ENCODE measurements at places on chromosomes 2 and 18.

GRCh38 chr2:175187378-175187777 lies 5.9 kb upstream of the ATP5MC3 start:
- no peak for DNase-seq

DNA sequence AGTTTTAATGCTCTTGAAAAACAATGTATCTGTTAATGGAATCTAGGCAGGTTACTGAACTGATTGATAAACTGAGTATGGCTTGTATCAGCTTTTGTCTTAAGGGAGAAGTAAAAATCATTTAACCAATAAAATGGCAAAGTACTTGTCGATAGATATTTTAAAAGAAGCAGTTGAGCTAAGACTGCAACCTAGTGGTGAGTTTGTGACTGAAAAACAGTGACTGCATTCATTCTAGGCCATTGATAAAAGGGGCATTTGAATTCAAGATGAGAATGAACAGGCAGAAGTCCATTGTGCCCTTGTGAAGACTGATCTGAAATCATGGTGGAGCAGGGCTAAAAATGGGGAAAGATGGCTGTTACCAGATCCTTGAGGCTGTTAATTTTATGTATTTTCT lies 59.4 kb upstream of the MSTN start:
- DNase-seq, result no peak

GRCh38 chr2:19529677-19530076 lies 171.3 kb upstream of the OSR1 start:
- no peak for DNase-seq

GRCh38 chr2:59184276-59185020 lies 943.3 kb upstream of the FANCL start:
- no peak for DNase-seq

DNA sequence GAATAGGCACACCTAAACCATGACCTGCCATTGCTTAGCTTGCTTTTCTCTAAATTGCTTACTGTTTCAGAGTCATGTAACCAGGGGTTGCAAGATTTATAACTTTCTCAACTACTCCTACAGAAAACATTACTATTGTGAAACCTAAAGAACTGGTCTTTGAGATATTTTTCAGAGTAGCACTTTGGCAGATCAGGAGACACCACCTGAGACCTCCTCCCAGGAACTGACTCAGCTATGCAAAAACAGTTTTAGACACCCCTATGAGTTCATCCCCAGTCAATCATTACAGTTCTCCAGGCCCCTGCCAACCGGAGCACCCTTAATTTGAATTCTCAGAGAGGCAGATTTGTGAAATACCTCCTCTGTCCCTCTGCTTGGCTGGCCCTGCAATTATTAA lies 80.3 kb downstream of the MBOAT2 start:
- DNase-seq, result no peak

- no peak for DNase-seq
Observed at GRCh38 chr2:197284956-197285355, 25.6 kb downstream of the ANKRD44 start.

DNA sequence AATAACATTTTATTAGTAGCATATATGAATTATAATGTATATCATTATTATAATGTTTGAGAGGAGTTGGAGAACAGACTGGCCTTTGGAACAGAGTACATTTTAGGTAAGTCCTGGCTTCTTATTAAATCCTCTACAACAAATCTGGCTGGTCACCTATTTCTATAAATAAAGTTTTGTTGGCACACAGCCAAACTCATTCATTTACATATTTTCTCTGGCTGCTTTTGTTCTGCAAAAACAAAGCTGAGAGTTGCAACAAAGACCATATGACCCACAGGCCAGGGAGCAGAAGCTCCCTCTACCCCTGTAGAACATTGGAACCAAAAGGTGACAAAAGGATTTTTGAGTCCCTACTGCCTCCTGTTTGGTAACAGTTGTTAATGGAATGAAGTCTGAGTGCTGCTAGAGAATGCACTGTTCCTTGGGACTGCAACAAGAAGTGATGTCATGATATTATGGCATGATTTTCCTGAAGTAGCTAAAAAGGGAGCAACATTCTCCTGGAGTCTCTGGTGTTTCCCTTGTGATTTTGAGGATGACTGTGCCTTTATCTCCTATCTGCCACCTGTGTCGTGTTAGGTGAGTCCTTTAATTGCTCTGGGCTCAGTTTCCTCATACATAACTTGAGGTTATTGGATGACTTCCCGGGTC lies 22.0 kb upstream of the SP9 start:
- DNase-seq, result no peak
